ENCODE measurements at places on chromosomes 4 and X.

DNA sequence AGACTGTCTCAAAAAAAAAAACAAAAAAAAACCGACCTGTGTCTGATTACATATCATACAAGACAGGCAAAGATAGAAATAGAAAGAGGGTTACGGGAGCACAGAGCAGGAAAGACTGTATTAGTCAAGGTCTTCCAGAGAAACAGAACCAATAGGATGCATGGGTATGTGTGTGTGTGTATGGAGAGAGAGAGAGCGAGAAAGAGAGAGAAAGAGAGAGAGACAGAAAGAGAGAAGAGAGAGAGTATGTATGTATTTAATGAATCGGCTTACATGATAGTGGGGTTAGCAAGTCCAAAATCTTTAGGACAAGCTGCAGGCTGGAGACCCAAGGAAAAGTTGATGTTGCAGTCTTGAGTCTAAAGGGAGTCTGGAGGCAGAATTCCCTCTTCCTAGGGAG, 7.5 kb upstream of the DDX3X start:
- no peak for DNase-seq

DNA sequence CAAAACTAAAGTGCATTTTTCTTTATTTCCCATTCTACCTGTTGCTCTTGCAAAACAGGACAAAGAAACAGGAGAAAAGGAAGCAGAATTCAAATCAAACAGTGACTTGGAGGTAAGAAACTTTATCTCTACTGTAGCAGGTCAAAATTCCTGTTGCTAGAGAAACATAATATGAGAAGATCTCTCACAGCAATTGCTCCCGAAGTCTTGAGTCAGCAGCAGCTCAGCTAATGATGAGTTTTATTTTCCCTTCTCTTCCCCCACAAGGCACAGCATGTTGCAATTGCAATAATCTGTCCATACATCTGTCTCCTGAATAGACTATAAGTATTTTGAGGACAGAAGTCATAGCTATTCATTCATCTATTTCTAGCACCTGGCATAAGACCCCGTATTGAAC, 112.7 kb downstream of the CLNK start:
- DNase-seq: no peak

- DNase-seq: peak; percentile 70
These were observed 317.2 kb downstream of the CAMK2D start for GRCh38 chr4:113444386-113444785.

DNA sequence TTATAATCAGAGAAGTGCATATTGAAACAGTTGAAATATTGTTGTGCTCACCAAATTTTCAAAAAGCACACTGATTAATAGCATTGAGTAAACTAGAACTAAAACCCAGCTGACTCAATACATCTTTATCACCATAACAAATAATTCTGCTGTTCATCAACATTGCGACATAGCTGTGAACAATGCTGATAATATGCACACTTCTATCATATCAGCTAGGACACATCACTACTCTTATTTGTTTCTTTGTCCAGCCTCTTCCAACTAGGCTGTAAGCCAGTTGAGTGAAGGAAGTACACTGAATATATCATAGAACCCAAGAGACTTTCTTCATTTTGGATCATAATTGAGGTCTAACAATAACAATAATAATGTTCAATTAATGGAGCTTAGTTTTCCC, 349.7 kb downstream of the IQCM start:
- no peak for DNase-seq

DNA sequence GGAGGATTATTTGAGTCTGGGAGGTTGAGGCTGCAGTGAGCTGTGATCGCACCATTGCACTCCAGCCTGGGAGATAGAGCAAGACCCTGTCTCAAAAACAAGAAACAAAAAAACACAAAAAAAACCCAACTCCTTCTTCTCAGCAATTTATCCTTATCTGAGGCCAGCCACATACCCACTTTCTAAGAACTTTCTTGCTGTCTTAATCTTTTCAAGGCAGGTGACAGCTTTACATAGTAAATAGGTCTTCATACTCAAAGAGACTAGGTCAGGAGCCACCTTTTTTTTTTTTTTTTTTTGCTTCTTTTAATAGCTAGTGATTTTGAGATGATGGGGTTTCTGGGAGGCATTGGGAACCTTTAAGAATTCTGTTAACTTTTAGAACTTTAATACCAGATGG, 26.1 kb upstream of the ZCCHC13 start:
- no peak for DNase-seq

All from lung microvascular endothelial cell (primary cell).